ENCODE measurements at places on chromosomes 1 and 21.

DNA sequence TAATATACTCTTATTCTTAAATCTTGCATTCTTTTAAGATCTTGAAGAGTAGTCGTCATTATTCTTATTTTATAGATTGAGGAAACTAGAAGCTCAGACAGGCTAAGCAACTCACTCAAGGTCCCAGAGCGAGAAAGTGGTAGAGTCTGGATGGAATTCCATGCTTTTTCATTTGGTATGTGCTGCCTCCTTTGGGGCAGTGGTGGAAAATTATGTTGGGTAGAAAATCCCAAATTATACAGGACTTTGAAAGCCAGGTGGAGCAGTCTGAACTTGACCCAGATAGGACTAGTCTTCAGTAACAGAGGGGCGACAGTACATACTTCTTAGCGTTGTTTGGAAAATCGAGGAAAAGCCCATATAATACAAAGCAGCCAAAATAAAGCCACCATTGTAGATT lies 205.6 kb downstream of the ATG4C start:
- H3K27ac ChIP-seq, result no peak overlapping the region
- ATAC-seq, result no peak
- H3K27me3 ChIP-seq, result peaks cover 21% of the 10 kb centered on the region

GRCh38 chr1:170307426-170307825 lies 161.7 kb downstream of the NTMT2 start:
- H3K4me3 ChIP-seq, result no peak overlapping the region
- ATAC-seq, result no peak
- H3K4me1 ChIP-seq, result no peaks in the 10 kb centered on the region

GRCh38 chr1:29541631-29542030 lies 305.3 kb downstream of the PTPRU start:
- H3K4me1 ChIP-seq, result no peaks in the 10 kb centered on the region
- H3K4me3 ChIP-seq, result no peak overlapping the region
- H3K27ac ChIP-seq, result no peak overlapping the region

DNA sequence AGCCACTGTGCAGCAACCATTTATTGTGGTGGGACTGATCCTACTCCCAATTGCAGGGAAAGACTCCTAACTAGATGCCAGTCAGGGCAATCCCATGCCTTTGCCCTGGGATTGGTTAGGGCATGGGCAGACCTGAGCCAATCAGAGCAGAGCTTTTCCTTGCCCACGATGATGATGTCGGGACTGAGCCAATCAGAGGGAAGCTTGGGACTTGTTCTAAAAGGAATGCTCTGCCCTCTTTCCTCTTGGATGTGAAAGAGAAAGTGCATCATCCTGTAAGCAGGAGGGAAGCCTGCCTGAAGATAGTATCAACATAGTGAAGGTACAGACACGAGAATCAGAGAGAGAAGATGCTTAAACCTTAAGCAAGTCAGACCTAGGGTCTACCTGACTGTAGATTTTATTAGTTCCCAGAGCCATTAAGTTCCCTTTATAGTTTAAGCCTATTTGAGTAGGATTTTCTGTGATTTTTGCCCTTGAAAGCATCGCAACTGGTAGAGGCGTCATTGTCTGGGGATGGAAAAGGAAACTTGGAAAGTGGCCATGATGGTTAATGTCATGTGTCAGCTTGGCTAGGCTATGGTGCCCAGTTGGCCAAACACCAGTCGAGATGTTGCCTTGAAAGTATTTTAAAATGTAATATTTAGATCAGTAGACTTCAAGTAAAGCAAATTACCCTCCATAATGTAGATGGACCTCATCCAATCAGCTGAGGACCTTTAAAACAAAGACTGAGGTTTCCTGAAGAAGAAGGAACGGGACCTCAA lies 19.9 kb downstream of the IRF2BP2 start:
- no peak for ATAC-seq
- no peaks in the 10 kb centered on the region for H3K4me1 ChIP-seq
- peaks cover 5% of the 10 kb centered on the region for H3K27me3 ChIP-seq
- H3K4me3 ChIP-seq, result no peak overlapping the region
- H3K36me3 ChIP-seq, result no peaks in the 10 kb centered on the region

- peaks cover 10% of the 10 kb centered on the region for H3K36me3 ChIP-seq
- peaks cover 10% of the 10 kb centered on the region for H3K4me1 ChIP-seq
- H3K27ac ChIP-seq, result no peak overlapping the region
- ATAC-seq, result no peak
- no peak overlapping the region for H3K4me3 ChIP-seq
Measured at GRCh38 chr1:77170687-77171086, 48.5 kb downstream of the PIGK start.

DNA sequence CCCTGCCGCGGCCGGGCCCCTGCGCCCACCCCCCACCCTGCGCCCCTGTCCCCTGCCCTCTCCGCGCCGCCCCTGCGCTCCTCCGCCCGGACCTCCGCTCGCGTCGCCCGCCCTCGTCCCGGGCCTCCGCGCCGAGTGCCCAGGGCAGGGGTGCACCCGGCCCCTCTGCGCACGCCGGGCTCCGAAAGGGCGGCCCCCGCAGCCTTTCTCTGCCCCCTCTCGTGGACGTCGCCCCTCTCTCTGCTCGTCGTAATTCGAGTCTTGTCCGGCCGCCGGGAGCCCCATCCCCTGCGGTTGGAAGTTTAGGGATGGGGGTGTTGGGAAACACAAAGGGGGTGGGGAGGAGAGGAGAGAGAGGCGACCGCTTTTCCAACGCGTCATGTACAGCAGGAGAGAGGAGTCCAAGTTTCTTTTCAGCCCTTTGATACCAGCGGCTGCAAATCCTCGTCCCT lies 407 bp downstream of the GALNT2 start:
- peaks cover 26% of the 10 kb centered on the region for H3K4me1 ChIP-seq
- no peaks in the 10 kb centered on the region for H3K27me3 ChIP-seq
- peak overlapping the region; percentile 90 for H3K4me3 ChIP-seq
- peak overlapping the region; percentile 77 for H3K27ac ChIP-seq

GRCh38 chr1:33272930-33273329 lies 16.6 kb downstream of the ZNF362 start:
- peak overlapping the region; percentile 39 for H3K27ac ChIP-seq
- ATAC-seq, result peak; percentile 47
- H3K27me3 ChIP-seq, result no peaks in the 10 kb centered on the region
- H3K4me1 ChIP-seq, result peaks cover 24% of the 10 kb centered on the region
- no peaks in the 10 kb centered on the region for H3K36me3 ChIP-seq

GRCh38 chr1:1356796-1357401 lies 1.5 kb downstream of the MXRA8 start:
- no peak overlapping the region for H3K27ac ChIP-seq
- no peak overlapping the region for H3K4me3 ChIP-seq
- no peak for ATAC-seq
- peaks cover 12% of the 10 kb centered on the region for H3K4me1 ChIP-seq

DNA sequence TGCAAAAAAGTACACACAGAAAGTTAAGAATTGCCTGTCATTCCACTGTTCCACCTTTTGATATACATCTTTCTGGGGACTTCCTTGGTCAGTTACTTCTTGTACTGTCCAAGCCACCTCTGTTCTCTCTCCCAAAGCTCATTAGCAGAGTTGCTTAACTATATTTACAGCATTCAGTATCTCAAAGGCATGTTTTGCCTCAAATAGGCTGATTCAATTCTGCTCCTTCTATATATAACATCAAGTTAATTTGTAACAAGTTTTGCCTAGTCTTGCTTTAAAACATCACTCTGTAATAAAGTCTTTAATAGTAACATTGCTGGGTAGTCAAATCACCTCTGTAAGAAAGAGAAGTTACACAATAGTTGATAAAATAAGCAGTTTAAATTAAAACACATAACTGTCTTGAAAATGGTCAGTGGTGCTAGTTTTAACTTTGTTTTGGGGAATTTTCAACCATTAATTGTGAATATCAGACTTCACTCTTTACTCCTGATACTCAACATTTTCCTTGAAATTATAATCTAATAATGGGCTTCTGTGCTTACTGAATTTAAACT lies 35.7 kb downstream of the EDARADD start:
- peaks cover 6% of the 10 kb centered on the region for H3K36me3 ChIP-seq
- no peak for ATAC-seq
- no peaks in the 10 kb centered on the region for H3K27me3 ChIP-seq
- no peak overlapping the region for H3K4me3 ChIP-seq

DNA sequence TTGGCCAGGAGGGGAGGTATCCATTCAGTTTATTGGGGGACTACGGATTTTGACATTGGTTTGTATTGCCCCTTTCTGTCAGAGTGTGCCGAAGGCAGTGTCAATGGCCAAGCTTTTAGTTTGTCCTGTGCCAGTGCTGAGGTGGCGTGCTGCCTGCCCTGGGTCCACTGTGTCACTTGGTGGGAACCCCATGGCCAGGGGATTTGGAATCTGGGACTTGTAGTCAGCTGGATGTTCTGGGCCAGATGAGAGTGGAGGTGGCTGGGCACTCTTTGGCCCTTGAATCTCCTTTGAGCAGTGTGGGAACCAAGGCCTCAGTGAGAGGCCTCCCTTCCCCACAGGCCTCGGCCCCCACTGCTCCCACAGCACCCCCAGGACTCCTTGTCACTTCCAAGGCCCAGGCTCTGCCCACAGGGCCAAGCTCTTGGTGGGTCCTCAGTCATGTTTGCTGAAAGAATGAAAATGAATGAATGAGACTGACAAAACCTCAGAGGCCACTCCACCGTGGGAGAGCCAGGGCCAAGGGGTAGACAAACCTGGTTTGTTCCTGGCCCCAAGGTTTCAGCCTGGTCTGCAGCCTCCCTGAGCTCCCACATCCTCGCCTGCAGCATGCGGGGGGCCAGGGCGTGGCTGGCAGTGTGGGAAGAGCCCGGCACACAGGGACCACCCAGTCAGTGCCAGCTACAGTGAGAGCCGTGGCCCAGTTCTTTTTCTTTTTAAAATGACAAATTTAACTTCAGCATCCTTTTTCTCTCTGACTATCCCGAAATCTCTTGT lies 412.2 kb downstream of the MATN1 start:
- H3K27me3 ChIP-seq, result peaks cover 36% of the 10 kb centered on the region
- no peaks in the 10 kb centered on the region for H3K4me1 ChIP-seq
- no peak overlapping the region for H3K4me3 ChIP-seq
- no peak for ATAC-seq
- H3K36me3 ChIP-seq, result no peaks in the 10 kb centered on the region

GRCh38 chr21:44947930-44948331 lies 8.1 kb downstream of the SLX9 start:
- no peak overlapping the region for H3K4me3 ChIP-seq
- peaks cover 33% of the 10 kb centered on the region for H3K36me3 ChIP-seq
- no peak overlapping the region for H3K27ac ChIP-seq
- no peaks in the 10 kb centered on the region for H3K4me1 ChIP-seq
- no peaks in the 10 kb centered on the region for H3K27me3 ChIP-seq
- no peak for ATAC-seq

DNA sequence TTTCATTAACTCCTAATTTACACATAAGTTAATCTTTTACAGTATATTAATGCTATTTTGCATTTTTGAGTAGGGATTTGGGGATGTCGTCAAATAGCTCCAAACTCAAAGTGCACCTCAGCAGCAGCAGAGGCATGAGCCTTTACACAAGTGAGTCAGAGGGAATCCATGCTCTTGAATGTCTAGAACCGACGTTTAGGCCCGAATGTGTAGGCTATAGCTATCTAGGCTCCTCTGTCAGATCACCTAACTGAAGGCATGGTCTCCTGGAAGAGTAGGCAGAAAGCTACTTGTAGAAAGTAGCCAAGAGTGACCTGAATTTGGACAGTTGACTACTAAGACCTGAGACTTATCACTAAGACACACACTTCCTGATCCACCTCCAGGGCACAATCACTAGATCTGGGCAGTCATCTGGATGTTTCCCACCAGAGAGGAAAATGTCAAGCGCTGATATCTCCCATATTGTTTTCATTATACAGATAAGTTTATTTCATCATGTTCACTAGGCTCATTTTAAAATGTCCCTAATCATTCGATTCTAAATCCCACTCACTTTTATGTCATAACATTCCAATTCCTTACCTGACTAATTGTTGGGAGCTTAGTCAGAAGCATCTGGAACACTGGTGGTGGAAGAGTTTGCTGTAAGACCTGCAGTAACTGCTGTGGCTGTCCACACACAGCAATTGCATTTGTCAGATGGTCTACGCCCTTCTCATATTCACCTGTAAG lies 15.3 kb downstream of the TOMM20 start:
- no peaks in the 10 kb centered on the region for H3K27me3 ChIP-seq
- no peak overlapping the region for H3K27ac ChIP-seq
- H3K4me3 ChIP-seq, result no peak overlapping the region
- H3K36me3 ChIP-seq, result peaks cover 99% of the 10 kb centered on the region

GRCh38 chr1:191866155-191866554 lies 292.1 kb upstream of the RGS18 start:
- H3K36me3 ChIP-seq, result no peaks in the 10 kb centered on the region
- H3K27me3 ChIP-seq, result no peaks in the 10 kb centered on the region
- H3K4me3 ChIP-seq, result no peak overlapping the region
- H3K4me1 ChIP-seq, result no peaks in the 10 kb centered on the region

DNA sequence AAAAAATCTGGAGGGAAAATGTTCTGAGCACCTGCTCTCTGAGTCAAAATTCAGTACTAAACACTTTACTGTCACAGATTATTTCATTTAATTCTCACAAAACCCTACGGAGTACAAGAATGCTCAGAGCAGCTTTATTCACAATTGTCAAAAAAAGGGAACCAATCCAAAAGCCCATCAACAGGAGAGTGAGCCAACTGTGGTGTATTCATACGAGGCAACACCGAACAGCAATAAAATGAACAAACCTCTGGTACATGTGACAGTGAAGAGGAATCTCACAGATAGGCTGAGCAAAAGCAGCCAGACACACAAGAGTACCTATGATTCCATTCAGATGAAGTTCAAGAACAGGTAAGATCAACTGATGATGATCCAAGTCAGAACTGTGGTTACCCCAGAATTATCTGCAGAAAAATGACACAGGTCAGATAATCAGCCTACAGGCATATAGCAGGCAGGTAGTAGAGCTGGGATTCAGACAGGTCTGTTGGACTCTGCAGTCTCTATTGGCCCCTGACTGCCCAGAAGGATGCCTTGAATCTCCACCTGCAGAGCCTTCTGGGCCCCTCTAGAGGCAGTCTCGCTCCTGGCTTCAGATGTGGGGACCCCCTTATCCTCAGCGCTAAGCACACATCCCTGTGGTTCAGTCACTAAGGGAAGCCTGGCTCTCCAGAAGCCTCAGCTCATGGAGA lies 19.2 kb downstream of the SLC9A1 start:
- H3K27me3 ChIP-seq, result no peaks in the 10 kb centered on the region
- H3K27ac ChIP-seq, result peak overlapping the region; percentile 98
- peaks cover 24% of the 10 kb centered on the region for H3K4me1 ChIP-seq

DNA sequence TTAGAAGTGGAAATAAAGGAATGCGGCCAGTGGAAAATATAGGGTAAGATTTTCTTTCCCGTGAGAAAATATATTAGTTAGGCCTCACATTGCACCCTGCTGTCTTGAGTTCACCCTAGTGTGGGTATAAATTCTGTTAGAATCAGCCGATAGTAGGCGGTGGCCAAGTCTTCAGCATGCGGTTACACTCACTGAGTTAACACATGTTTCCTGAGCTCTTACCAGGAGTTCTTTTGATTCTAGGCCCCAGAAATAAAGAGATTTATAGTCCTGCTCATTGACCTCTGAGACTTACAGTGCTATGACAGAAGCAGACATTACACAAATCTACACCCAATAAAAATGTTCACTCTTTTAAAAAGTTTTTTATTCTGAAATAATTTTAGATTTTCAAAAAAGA lies 279.3 kb upstream of the LRRC7 start:
- H3K36me3 ChIP-seq, result no peaks in the 10 kb centered on the region
- ATAC-seq, result no peak
- no peaks in the 10 kb centered on the region for H3K27me3 ChIP-seq
- no peak overlapping the region for H3K4me3 ChIP-seq
